Skeletal muscle cell (primary cell): ENCODE measurements at places on chromosomes 3 and 15.

DNA sequence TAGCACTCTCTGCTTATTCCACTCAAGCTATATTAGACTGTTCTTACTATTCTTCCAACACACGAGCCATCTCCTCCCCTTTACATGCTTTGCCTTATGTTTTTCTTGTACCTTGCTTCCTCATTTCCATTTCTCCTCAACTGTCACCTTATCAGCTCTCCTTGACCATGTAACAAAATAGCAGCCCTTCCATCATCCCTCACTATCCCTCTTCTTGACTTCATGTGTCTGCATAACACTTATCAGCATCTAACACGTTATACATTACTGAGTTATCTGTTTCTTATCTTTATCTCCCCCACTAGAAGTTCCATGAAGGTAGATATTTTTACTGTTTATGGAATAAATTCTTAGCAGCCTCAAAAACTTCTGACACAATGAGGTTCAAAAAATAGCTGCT is 45.3 kb downstream of the TRPM7 start:
- no peak for DNase-seq

DNA sequence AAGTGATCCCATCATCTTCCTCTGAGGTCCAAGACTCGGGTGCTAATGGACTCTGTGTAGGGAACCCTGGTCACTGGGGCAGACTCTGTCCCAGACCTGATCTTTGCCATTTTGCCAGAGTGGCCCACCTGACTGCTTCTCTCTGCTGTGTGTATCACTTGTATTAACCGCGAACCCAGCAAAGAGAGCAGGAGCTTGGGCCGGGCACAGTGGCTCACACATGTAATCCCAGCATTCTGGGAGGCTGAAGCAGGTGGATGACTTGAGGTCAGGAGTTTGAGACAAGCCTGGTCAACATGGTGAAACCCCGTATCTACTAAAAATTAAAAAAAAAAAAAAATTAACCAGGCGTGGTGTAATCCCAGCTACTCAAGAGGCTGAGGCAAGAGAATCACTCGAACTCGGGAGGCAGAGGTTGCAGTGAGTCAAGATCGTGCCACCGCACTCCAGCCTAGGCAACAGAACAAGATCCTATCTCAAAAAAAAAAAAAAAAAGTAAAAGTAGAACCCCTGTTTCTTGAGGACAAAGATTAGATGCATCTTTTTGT is 32.9 kb upstream of the CYP11A1 start:
- no peak for DNase-seq

DNA sequence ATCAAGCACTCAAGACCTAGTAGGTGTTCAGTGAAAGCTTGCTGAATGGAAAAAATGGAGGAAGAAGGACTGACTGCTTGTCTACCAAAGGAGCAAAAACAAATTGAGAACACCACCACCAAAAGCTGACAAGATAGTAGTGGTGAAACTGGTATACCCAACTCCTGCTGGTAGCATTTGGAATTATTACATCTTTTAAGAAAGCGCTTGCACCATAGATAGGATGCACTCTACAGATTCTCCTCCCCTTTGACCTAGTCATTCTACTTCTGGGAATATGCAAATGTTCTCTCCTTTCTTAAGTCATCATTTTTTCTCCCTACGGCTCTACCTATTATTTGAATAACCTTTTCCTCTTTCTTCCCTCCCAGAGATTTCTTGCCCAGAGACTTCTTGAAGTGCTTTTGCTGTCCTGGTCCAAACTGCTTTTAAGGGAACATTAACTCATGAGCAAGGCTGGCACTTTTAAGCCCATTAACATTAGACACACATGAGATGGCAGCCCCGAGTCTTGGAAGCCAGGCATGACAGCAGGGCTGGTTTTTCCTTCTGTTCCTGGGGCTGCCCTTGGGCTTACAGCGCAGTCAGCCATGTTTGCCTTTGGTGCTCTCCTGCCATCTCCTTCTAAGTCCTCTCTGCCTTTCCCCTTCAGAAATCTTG is 75.0 kb upstream of the TLE3 start:
- no peak for DNase-seq

DNA sequence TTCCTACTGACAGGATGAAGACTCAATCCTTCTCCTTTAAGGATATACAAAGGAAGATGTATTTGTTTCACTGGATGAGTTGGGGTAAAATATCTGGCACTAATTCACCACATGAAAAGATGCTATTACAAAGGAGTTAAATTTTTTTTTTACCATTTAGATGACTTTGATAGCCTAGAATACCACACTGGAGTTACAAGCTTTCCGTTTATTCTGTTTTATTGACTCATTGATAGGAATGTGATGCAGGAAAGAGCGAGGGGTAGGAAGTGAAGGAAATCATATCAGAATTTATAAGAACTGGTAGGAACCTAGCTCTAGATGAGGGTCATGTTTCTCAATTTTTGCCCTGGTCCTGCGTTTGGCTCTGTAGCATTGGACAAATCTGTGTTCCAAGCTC is 427.2 kb downstream of the GRM7 start:
- DNase-seq: no peak

DNA sequence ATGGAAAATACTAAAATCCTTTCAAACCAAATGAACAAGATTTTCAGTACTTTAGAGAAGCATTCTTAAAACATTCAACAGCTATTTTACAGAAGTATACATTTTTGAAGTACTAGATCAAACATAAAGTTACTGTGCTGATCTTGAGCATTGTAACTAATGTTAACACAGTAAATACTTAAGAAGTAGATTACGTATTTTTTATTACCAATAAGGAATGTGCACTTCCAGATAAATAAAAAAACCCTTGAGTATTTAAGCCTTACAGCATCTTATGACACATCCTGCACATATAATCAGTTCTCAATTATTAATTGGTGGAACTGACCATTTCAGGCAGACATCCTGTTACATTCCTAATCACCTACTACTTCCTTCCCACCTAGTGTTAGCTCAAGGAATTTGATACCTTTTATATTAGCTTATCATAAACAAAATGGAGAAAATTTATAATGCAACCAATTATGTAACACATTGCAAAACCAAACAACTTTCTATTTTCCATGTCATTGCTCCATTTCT is 32.8 kb downstream of the COPS2 start:
- no peak for DNase-seq

GRCh38 chr15:29800491-29801366 is 21.5 kb downstream of the TJP1 start:
- DNase-seq: no peak

- no peak for DNase-seq
Measured at GRCh38 chr3:105246536-105246935, 120.2 kb upstream of the ALCAM start.

- no peak for DNase-seq
Measured at GRCh38 chr3:11636394-11636770, 7.3 kb downstream of the VGLL4 start.

DNA sequence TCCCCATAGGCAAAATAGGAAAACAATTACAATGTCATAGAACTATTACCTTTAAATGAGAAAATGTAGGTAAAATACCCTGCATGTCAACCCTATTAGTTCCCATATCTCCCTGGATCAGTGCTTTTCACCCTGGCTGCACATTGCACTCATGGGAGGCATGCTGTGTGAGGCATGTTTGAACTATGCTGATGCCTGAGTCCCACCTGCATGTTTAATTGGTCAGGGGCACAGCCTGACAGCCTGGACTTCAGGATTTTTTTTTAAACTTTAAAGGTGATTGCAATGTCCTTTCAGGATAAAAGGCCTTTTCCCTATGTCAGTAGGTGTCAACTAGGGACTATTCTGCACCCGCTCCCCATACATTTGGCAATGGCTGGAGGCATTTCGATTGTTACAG is 136.0 kb upstream of the NR2E3 start:
- DNase-seq: no peak

GRCh38 chr3:140911822-140912221 is 29.8 kb upstream of the SLC25A36 start:
- DNase-seq: no peak

GRCh38 chr3:197549261-197549885 is 6.4 kb downstream of the BDH1 start:
- no peak for DNase-seq

- DNase-seq: no peak
Measured at GRCh38 chr3:18872466-18872865, 275.8 kb upstream of the KCNH8 start.

DNA sequence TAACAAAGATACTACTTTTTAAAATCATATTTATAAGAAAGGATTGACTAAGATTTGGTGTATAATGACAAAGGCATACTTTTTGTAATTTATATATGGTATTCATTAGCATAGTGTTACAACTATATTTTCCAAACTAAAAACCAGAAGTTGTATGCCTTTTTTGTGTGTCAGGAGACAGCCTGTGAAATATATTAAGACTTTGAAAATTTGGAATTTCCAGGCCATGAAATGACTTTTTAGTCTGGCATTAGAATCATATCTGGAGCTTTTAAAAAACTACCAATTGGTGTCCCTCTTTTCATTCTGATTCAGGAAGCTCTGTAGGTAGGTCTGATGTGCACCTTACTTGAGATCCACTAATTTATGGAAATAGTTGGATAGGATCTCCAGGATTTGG is 41.9 kb downstream of the CALML4 start:
- DNase-seq: no peak

DNA sequence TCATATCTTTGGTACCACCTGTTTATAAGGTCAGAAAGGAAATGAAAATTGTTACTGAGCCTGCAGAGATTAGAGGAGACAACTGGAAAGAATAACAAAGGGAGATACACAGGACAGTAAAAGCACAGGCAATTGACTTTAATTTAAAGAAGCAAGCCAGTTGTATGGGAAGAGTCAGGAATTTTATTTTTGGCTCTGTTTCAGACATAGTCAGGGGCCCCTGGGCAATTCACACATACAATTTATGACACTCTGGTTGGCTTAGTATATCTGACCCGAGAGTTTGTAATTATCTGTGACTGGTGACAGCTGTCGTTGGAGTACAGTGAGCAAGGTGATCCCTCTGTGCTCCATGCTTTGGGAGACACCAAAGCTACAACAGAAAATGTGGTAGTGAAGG is 591.9 kb upstream of the NECTIN3 start:
- DNase-seq: no peak

DNA sequence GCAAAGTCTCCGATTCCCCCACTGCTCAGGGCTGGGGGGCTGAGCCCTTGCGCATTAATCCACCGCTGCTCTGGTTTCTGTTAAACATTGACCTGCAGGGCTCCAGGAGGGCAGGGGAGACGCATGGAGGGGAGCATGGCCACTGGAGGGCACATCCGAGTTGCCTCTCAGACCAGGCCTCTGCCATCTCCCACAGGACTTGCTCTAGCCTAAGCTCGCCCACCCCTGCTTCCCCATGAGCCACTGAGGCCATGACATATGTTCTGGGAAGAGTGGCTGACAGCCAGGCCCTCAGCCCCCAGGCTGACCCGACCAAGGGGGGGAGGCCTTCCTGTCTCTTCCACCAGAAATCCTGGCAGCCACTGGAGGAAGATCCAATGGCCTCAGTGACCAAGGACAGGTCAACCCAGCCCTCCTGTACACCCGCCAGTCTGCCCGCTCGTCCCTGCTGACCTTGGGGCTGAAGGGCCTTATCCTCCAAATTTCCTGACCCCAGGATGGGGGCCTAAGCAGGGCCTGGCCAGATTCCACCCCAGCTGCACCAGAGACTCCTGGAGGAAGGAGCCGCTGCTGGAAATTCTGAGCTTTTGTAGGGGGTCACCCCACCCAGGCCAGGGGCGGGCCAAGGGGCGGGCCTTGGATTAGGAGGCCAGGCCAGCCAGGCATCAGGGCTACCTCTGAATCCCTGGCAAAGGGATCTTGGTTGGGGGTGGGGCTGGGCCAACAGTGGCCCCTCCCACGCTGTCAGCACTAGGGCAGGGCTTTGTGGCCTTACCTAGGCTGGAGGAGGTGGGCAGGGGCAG is at the start of gene HYAL1:
TSS of gene HYAL1 (minus strand) at position 562 of the 803 bp plus-strand sequence. CDS start 618 bp downstream, outside the sequence.
- no peak for DNase-seq

DNA sequence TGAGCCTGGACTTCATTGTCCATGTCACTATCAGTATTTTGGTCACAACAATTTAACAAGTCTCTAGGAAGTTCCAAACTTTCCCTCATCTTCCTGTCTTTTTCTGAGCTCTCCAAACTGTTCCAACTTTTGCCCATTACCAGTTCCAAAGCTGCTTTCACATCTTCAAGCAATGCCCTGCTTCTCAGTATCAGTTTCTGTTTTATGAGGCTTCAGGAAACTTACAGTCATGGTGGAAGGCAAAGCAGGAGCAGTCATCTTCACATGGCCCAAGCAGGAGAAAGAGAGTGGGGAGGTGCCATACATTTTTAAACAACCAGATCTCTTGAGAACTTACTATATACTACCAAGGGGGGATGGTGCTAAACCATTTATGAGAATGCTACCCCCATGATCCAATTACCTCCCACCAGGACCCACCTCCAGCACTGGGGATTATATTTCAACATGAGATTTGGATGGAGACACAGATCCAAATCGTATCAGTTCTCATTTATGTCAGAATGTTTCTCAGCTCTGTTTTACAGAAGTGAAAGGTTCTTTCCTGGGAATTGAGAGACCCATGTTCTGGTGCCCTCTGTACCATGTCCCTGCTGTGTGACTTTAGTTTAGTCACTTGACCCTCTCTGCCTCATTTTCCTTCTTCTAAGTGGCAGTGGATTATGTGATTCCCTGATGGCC is 169.7 kb downstream of the PLCL2 start:
- no peak for DNase-seq

DNA sequence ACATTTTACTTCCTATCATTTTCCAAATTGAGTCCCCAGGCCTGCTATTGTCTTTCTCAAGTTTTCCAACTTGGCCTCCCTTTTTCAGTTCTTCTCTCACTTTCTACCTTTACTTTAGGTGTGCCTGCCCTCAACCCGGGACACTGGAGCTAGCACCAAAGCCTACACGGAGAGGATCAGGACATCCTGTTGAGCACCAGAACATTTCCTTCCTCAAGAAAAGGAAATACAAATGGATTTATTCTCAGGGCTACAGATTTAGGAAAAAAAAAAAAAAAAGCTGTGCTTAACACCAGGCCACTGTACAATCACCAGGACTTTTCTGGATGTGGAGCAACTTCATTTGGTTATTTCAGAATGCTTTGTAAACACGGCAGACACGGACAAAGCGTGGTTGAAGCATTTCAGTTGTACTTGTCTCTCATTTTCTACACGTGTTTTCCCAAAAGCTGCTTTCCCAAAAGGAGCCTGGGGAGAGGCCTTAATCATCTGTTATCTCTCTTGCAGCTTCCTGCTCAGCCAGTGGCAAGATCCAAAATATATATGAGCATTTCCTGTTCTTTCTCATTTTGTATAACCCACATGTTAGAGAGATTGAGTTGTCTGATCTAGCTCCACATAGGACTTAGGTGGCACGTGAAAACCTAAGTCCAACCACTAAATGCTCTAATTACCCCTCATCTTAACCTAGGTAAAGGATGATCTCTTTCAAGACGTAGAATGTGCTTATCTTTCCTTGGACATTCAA is 15.5 kb upstream of the ATP1B3 start:
- DNase-seq: no peak

DNA sequence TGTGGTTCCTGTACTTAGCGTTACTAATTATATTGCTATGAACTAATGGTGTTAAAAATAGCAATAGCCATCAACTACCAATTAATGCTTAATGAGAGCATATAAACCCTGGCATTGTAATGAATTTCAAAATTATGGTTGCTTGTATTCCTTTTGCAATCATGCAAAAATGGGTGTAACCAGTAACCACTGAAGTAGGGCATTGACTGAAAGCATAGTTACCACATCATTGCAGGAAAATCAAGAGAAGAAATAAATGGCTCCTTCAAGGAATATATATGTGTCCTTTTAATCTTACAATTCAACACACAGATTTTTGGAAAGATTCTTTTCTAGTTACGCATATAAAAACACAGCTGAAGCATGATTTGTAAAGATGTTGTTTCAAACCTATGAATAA is 328.3 kb upstream of the AGTR1 start:
- no peak for DNase-seq
